ENCODE measurements at places on chromosomes 11 and 22.

- DNase-seq: no peak
Measured at GRCh38 chr11:118175993-118176777, at the start of gene SCN2B. Gene SCN2B, minus strand, starts transcription at chr11:118176639. Its CDS starts 208 bp downstream, at chr11:118176431.

GRCh38 chr11:73521621-73522020 is 76.3 kb downstream of the FAM168A start:
- no peak for DNase-seq

GRCh38 chr11:115580927-115581680 is 76.9 kb upstream of the CADM1 start:
- peak; percentile 77 for DNase-seq

DNA sequence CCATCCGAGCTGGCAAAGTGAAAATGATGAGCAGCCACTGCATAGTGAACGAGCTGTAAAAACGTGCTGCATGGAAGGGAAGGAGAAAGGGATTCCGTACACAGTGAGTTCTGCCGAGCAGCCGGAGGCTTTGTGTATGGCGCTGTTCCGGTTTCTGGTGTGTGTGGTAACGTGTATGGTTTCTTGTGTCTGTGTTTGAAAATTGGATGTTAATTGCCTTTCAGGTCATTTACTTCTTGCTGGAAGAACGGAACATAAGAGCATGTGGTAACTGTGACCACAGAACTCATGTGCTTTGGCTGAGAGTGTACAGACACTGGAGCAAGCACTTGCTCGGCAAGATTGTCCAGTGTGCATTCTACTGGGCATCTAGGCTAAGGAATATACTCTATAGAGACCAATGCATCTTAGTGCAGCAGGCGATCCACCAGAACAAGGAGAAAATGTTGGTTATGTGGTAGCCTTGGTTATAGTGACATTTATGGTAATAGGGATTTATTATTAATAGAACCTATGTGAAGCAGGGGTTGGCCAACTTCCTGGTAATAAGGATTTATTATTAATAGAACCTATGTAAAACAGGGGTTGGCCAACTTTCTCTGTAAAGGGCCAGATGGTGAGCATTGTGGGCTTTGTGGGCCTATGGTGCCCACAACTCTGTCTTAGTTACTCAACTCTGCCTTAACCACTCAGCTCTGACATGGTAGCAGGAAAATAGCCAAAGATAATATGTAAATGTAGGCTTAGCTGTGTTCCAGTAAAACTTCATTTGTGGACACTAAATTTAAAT is 49.2 kb downstream of the GRAMD1B start:
- no peak for DNase-seq

DNA sequence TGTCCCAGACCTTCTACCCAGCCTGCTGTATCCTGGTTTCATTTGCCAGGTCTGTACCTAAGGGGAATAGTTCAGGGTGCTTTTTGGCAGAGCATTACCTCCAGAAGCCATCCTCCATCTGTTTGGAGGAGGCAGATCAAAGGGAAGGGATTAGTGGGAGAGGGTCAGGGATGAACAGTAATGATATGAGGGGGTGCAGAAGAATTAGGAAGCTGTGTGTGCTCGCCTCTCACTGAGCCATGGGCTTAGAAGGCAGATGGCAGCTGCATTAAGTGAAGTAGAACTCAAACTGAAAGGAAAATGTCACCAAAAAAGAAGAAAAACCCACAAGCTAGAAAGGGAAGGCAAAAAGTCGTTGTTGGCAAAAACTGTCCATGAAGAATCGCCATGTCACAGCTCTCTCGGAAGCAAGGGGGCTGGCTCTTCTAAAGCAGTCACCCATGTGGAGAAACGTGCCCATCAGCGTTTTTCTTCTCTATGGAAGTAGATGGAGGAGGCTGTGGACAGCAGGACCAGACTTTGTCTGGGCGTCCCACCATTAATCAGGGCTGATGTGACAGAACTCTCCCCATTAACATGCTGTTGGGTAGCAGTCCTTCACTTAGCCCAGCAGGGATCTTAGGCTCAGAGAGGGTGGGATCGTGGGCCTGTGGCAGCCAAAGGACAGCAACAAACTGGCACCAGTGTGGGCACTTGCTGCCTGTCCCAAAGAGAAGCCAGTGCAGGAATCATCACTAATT is 46.8 kb downstream of the CEP164 start:
- DNase-seq: no peak

DNA sequence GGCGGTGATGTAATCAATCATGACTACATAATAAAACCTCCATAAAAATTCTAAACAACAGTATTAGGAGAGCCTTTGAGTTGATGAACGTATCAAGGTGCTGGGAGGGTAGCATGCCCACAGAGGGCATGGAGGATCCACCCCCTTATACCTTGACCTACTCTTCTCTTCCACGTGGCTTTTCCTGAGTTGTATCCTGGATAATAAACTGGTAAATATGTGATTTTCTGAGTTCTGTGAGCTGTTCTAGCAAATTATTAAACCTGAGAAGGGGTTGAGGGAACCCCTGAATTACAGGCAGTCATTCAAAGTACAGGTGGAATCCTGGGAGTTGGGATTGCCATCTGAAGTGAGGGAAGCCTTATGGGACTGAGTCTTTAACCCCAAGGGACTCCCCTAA is 446.9 kb downstream of the DYNC2H1 start:
- no peak for DNase-seq

DNA sequence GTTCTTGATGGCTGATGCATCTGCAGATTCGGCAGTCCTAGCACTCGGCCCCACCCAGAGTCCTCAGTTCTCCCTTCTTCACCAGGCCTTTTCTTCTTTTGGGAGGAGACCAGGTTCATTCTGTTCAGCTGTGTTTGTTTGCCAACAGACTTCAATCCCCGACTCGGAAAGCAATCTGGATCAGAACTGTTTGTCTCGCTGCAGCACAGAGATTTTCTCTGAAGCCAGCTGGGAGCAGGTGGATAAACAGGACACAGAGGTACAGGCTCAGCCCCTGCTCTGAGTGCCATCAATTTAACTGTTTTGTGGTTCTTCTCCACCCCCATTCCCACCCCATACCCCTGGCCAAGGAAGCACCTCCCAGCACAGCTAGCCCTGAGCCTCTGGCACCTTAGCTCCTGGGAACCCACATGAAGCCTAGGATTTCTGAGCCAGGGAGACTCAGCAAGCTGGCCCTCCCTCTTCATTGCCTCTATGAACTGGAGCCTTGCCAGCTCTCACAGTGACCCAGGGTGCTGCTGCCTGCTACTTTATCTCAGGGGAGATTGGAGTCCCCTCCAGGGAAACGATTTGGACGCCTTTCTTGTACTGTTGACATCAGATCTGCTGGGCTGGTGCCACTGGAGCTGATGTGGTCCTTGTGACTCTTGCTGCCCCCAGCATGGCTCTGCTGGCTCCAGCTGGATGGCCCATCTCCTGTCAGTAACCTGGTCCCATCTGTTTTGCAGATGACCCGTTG is 58.2 kb upstream of the HORMAD2 start:
- no peak for DNase-seq

DNA sequence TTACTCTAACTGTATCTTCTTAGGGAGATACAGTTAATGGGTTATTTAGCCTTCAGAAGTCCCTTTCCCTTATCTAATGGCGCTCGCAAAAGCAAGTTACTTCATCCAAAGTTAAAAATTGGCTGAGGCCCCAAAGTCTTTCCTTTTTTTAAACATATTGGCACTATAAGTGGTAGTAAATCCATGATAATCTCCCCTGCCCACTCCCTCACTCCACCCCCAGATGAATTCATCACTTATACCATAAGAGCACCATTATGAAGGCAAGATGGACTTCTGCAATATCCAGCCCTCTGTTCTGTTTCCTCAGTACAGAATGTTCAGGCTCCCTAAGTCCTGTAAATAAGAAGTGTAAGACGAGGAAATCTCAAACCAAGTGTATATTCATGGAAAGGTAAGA is 37.7 kb downstream of the CHKA start:
- DNase-seq: no peak

GRCh38 chr11:9210922-9211320 is 54.2 kb downstream of the DENND5A start:
- no peak for DNase-seq

DNA sequence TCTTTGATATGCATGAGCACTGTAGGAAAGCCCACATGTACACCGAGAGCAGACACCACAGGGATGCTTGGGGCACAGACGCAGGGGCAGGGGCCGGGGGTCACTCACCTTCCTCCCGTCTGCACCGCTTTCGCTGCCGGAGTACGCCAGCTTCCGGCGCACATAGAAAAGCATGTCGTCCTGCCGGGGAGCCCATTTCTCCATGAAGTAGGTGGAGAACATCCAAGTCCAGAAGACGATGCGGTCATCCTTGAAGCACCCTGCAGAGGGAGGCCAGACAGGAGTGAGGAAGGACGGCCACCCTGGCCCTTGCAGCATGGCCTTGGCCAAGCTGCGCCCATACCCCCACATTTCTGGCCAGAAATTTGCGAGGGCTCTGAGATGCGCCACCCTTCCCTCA is 28.8 kb downstream of the KIAA0930 start:
- no peak for DNase-seq

- DNase-seq: no peak
Measured at GRCh38 chr11:81963018-81963417, 770.6 kb downstream of the FAM181B start.
